ENCODE measurements at places on chromosomes 12 and 14. TPM values are rescaled to one million over a fixed set of nuclear protein-coding genes. Genes with fewer than 3 reads are reported as not detected.

KIF5A gene
- total RNA-seq = 0.20 TPM

DNA sequence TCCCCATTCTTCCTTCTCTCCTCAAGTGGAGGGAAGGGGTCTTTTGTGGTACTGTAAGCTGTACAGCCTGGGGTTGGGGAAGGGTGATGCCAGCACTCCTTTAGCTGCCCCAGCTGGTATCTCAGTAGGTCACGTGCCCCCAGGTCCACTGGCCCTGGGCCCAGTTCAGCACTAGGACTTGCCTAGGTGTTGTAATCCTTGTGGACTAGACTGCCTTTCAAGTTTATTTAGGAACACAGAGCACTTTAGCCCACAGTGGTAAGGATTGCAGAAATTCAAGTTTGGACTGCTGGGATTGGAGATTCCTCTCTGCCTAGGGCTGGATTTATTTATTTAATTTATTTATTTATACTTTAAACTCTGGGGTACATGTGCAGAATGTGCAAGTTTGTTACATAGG lies 569.6 kb downstream of the AACS start:
- H3K27me3 ChIP-seq = no peaks in the 10 kb centered on the region
- H3K4me3 ChIP-seq = no peak overlapping the region
- DNase-seq = no peak
- H3K4me1 ChIP-seq = no peaks in the 10 kb centered on the region
- H3K27ac ChIP-seq = no peak overlapping the region

DNA sequence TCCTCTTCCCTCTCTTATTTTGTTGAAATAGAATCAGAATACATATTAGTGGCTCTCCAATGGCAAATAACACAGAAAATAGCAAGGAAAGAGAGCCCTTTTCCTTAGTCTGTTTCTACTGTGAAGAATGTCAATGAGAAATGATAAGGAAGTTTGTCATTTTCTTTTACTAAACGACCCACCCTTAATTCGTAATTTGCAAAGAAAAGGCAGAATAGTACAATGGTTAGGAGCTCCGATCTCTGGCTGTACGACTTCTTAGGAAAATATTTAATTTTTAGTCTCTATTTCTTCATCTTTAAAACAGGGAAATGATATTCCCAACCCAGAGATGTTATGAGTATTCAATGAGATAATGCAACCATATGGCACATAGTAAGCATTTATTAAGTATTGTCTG lies 6.0 kb downstream of the PAX9 start:
- H3K4me3 ChIP-seq = no peak overlapping the region
- no peak for DNase-seq
- no peaks in the 10 kb centered on the region for H3K36me3 ChIP-seq

- no peaks in the 10 kb centered on the region for H3K4me1 ChIP-seq
- DNase-seq = no peak
- H3K27ac ChIP-seq = no peak overlapping the region
- H3K4me3 ChIP-seq = no peak overlapping the region
- no peaks in the 10 kb centered on the region for H3K27me3 ChIP-seq
These were observed 941 bp upstream of the STAB2 start for GRCh38 chr12:103586132-103586531.

- H3K36me3 ChIP-seq = no peaks in the 10 kb centered on the region
- DNase-seq = no peak
- H3K27me3 ChIP-seq = no peaks in the 10 kb centered on the region
- H3K4me3 ChIP-seq = no peak overlapping the region
- no peaks in the 10 kb centered on the region for H3K4me1 ChIP-seq
- H3K27ac ChIP-seq = no peak overlapping the region
These were observed 166.1 kb upstream of the EEA1 start for GRCh38 chr12:93094988-93095737.

DNA sequence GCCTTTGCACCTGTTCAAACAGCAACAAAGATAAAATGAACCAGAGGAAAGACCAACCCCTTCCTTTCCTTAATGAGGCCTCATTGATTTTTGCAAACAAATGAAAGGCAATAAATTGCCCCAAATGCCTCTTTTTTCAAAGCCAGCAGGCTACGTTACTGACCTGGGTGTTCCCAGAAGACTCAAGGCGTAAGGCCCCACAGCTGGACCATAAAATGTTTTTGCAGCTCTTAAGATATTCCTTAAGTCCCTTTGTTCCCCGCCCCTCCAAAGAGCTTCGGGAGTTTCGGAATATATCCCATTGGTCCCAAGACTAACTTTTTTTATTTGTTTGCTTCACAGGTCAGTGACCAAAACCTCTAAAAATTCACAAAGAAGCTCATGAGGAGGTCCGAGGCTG lies 462.9 kb upstream of the PRICKLE1 start:
- no peaks in the 10 kb centered on the region for H3K27me3 ChIP-seq
- no peak overlapping the region for H3K27ac ChIP-seq
- DNase-seq = no peak
- H3K4me1 ChIP-seq = no peaks in the 10 kb centered on the region
- no peaks in the 10 kb centered on the region for H3K36me3 ChIP-seq
- no peak overlapping the region for H3K4me3 ChIP-seq

DNA sequence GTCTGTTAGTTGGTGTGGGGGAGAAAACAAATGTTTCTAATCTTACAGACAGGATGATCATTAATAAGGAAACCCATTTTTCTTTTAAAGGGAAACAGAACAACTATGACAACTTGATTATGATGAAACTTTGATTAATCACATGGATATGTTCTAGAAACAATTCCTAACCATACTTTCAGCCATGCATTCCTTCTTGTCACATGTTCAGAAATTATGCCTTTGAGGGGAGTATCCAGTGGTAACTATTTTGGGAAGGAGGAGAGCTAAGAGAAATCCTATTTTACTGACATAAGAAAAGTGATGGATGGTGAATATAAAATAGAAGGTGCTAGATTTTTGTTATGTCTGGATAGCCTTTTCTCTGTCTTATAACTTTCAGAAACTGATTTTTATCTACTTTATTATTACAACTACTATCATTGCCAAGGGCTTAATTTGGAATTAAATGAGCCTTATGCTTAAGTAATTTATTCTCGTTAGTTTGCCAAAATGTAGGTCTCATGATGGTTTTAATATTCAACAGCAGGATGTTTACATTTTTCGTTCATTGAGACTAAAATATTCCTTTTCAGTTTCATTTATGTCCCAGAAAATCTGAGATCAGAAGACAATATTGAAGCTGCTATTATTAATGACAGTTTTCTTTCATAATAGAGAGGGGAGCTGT lies 200.1 kb downstream of the TMTC2 start:
- no peak for DNase-seq
- no peaks in the 10 kb centered on the region for H3K4me1 ChIP-seq
- no peak overlapping the region for H3K27ac ChIP-seq
- H3K4me3 ChIP-seq = no peak overlapping the region

PLEKHD1 gene
- total RNA-seq = 0.12 TPM

RIMBP2 gene
- total RNA-seq = not detected

PDE3A gene
- 275 TPM for total RNA-seq

DNA sequence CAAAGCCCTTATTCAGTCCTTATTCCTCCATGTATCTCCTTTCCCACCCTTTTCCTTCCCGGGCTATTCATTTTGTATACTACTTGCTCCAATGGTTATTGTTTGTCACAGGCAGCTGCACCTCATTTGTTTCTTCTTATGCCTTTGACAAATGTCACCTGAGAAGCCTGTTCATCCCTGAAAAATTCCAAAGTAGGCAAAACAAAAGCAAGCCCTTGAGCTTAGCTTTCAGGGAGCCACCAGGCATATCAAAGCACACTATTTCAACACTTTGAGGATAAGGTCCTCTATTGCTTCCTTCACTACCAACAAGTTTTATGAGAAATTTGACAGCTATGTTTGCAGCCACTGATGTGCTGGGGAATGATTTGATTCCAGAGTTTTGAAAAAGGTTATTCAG lies 738.7 kb upstream of the LMO3 start:
- H3K27me3 ChIP-seq = no peaks in the 10 kb centered on the region
- DNase-seq = no peak
- no peaks in the 10 kb centered on the region for H3K36me3 ChIP-seq
- H3K4me3 ChIP-seq = no peak overlapping the region

All from heart left ventricle (tissue), 16 donors.